ENCODE measurements at places on chromosomes 13 and 19.

- no peak for DNase-seq
These were observed 6.2 kb downstream of the ZNF416 start for GRCh38 chr19:57572415-57572947.

DNA sequence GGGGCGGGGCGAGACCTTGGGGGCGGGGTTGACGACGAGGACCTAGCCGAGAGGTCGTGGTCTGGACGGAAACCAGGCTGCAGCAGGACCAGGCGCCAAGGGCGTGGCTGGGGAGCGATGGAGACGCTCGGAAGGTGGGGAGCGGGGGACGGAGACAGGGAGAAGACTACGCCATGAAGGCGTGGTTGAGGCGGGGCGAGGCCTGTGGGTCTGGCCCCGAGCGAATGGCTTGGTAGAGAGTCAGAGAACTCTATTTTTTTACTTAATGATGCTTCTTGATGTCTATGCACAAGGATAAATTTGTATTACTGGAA is 674 bp upstream of the FBXL12 start:
- no peak for DNase-seq

- DNase-seq, result no peak
These were observed 545 bp downstream of the BTBD2 start for GRCh38 chr19:2014731-2015607.

GRCh38 chr13:30114571-30115256 is 192.6 kb downstream of the KATNAL1 start:
- peak; percentile 86 for DNase-seq

- DNase-seq, result peak; percentile 80
These were observed 26.5 kb downstream of the GPR18 start for GRCh38 chr13:99231721-99232120.

GRCh38 chr19:8120636-8121480 is 28.5 kb downstream of the FBN3 start:
- DNase-seq, result no peak

DNA sequence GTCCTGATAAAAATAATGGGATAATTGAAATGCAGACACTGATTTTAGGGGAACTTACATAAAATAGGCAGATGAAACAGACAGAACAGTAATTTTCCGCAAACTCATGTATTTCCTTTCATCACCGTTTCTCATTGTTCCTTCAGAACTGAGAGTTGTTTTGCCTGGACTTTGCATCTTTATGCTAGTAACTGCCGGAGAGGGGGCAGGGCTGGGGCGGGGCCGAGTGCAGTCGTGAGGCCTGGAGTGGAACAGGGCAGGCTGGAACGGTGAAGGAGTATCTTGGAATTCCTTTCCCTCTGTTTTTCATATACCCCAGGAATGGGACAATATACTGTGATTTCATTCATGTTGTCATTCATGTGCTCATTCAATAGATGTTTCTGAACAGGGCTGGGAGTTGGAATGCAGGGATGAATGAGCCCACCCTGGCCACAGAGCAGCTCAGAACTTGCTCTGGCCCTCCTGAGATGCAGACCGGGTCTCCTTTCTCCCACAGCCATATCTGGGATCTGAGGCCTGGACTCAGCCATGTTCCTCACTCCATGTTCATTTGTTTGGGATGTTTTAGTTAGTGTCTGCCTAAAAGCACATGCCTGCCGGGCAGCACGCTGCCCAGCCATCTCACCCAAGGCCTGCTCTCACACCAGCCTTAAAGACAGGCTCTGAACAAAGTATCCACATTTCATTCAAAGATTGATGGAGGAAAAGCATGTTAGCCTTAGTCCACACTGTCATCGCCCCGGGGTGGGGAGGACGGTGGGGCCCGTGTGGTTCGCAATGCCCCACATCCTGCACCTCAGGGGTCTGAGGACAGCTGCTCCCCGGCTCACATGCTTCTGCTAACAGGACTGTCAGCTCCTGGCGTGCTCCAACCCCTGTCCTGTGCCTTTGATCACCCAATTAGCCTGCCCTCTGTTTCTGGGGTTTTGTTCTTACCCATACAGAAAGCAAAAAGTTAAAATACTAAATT is 92.9 kb downstream of the SOX1 start:
- DNase-seq, result no peak

GRCh38 chr19:49746206-49746958 is 16.7 kb downstream of the TSKS start:
- peak; percentile 39 for DNase-seq

- no peak for DNase-seq
These were observed 174.8 kb upstream of the SERP2 start for GRCh38 chr13:44198826-44199225.

DNA sequence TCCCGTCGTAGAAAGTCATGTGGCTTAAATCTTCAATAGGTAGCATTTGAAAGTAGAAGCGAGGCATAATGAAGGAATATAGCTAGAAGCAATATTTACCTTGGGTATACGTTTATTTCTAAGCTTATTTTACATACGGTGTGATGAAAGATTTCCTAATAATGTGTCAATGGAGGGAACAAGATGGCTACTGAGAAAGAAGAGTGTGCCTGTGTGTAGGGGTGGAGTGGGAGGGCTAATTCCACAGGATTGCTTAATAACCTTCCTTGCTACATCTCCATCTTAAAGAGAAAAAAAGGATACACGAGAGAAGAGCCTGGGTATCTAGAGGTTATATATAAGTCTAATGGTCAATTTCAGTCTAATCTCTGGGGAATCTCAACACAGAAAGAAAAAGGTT is 2.0 kb downstream of the SPART start:
- DNase-seq, result no peak

DNA sequence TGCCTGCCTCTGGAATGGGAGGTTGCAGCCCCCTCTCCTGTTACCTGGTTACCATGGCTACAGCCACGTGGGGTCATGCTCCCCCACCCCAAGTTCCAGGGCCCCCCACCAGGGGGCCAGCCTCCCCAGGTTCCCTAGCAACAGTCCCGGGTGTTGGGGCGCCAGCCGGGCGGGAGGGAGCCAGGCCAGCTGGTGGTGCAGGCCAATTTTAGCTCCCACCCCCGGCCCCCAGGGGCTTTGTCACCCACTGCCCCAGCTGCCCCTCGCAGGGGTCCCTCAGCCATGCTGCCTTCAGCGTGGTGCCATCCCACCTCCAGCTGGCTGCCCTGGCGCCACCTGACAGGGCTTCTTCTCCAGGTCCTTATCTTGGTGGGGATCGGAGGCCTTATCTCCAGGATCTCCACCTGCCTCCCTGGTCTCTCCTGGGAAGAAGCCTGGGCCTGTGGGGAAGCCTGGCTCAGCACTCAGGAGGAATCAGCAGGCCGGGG is 3.0 kb downstream of the MARK4 start:
- DNase-seq, result peak; percentile 9

DNA sequence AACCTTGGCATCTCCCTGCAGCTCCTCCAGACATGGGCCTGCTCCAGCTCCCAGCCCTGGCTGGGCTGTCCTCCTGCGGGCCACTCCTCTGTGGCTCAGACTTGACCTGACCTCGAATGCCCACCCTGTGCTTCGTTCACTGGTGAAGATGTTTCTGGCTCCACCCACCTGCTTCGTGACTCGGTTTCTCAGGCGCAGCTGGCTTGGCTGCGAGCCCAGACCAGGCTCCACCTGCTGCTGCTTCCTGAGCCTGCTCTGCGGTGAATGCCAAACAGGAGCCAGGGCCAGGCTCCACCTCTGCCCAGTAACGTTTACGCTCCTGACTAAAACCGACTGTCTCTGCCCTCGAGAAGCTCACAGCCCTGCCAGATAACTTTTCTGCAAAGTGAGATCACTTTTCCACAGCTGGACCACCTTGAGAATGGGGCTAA is 8.9 kb upstream of the RSPH6A start:
- no peak for DNase-seq

DNA sequence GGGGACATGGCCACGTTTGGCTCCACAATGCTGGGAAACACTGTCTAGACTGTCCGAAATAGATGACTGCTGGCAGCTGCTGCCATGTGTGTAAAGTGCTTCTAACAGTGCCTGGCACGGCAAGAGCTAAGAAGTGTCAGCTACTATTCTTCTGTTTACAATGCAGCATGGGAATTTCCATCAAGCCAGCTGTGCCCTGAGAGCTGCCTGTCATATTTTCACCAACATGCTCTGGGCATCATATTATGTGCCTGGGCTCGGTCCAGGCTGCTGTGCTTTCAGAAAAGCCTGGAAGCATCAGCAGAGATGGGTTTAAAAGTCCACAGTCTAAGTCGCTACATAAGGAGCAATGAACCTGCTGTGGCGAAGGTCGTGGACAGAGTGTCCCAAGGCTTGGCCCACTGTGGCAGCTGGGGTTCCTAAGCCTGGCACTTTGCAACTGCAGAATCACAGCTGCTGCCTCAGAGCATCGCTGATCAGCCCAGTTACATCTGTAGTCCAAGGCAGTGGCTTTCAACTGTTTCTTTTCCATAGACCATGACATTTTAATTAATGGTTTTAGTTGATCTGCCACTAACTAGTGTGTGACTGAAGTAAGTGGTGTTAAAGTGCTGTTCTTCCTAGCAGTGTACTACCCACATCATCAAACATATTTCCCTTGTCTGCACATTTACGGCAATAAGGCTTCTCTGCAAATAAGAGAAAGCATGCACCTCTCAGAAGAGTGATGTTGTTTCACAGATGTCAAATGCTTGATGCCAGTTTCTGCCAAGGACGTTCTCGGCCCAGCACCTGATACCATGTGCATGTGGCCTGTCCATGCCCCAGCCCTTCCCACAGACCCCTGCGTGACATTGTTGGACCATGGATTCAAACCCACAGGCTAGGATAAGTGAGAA is 95.7 kb upstream of the C1QTNF9B start:
- no peak for DNase-seq

DNA sequence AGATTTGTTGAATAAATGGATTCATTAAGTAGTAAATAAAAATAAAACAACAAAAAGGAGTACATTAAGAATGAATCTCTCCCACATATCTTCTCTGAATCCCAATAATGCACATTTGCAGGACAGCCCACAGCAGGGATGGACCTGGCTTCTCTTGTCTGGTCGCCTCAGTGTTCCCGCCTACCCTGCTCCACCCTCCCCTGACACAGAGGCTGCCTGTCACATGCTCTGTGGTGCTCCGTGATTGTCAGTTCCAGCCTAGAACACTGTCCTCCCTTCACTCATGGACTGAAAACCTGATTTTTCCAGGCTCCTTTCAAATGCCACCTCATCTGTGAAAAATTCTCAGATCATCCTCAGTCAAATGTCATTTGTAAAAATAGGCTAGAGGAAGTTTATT is 94.5 kb upstream of the GPR12 start:
- DNase-seq, result no peak

DNA sequence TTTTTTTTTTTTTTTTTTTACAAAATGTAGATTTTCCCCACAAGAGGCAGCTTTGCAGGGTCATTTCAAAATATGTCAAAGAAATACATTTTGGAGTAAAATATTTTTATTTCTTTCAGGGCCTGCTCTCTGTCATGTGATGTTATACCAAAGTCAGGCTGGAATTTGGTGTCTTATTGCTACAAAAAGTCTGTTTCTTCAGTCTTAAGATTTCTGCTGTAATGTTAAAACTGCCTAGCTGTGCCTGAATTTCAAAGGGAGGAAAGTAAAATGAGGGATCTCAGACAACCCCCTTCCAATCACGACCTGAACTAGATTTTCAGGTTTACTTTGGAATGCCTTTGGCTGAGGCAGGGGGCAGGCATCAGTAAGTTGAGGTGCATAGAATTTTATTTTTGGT is 12.8 kb upstream of the GTF2F2 start:
- no peak for DNase-seq
